Left ventricle myocardium superior (tissue), 1 donor: ENCODE measurements at places on chromosomes 1 and 21. TPM values are rescaled to one million over a fixed set of nuclear protein-coding genes. Genes with fewer than 3 reads are reported as not detected.

DNA sequence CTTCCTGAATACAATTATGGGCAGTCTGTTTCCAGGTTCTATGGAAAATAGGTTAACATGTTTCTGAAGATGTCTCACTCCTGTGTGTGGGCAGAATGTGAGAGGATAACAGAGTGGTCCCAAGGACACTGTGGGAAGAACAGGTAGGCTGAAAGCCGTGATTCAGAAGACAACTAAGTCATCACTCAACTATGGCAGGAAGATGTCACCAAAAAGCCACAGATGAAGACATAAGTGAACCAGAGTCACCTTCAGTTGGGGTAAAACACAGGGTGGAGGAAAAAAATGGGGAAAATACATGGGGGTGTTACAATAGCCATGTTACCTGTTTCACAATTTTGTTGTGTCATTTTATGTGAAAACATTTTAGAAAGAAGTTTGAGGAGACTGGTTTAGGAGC is 75.1 kb downstream of the UCHL5 start:
- no peak for DNase-seq

- DNase-seq, result no peak
Observed at GRCh38 chr1:57464756-57465155, 40.9 kb upstream of the DAB1 start.

The TNFRSF4 gene
- total RNA-seq, result 2.3 TPM

The PLA2G2A gene
- 82.2 TPM for total RNA-seq

DNA sequence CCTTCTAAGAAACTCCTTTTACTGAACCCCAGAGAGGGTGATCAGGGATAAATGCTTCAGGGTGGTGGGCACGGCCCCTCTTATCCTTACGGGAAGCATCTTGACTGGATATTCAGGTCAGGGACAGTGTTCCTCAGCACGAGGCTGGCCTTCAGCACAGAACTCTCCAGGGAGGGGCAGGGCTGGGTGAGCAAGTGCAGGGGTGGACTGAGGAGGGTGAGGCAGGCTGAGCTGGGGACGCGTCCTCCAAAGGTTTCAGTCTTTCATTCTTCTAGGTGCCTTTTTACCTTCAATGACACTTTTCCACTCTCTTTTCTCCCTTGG is 52.3 kb downstream of the RASSF5 start:
- DNase-seq, result no peak

DNA sequence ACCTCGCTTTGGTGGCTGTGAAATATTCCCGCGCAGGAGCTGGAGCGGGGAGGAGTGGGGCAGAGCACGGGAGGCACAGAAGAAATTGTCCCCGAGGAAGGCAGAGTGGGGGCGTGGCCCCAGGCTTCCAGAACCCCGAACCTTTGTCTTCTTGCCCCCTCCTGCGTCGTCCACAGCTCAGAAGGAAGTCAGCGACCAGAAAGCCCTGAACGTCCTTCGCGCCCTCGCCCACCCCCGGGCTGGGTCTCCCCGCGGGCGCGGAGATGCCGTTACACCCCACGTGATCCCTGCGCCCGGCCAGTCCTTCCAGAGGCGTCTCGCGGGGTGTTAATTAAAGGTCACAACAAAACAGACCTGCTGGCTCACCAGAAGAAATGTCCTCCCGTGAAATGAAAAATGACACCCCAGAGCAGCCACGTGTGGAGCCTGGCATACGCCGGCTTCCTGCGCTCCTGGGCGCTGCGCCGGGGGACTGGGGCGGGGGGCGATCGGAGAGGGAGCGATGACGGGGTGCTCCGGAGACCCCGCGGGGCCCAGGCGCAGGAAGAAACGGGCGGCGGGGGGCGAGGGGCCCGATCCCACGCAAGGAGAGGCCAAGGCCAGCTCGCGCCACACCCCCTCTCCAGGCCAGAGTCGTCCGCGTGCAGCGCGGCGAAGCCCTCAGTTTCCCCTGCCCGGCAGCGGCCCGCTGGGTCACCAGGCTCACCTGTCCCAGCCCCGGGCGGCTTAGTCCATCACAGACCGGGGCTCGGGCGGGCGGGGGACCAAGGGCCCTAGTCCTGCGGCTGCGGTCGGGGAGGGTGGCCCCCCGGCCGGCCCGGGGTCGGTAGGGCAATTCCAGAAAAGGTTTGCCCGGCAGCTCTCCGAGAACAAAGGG is 995 bp upstream of the KIF26B start:
- DNase-seq, result peak; percentile 42

The ACKR1 gene
- 15.9 TPM for total RNA-seq

GRCh38 chr1:156912861-156913808 is 7.3 kb upstream of the LRRC71 start:
- DNase-seq, result peak; percentile 53

GRCh38 chr1:17359808-17360207 is 12.2 kb upstream of the PADI6 start:
- DNase-seq, result no peak

The PADI4 gene
- total RNA-seq, result 0.67 TPM

The LRIF1 gene
- total RNA-seq, result 18.0 TPM

DNA sequence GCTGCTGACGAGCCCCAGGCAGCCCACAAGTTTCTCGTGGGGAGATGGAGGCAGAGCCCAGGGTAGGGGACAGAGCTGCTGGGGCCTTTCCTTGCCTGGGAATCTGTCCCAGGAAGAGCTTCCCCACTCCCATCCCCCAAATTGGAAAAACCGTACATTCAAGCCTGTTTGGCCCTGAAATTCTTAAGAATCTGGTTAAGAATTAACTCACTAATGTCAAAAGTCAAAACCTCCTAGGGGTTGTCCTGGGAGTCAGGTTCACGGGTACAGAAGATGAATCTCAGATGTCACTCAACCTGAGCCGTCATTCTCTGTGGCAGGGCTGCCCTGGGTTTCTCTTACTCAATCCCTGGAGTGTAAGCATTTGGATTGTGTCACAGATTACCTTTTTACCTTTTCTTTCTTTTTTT is 8.4 kb downstream of the C1orf115 start:
- DNase-seq, result no peak

DNA sequence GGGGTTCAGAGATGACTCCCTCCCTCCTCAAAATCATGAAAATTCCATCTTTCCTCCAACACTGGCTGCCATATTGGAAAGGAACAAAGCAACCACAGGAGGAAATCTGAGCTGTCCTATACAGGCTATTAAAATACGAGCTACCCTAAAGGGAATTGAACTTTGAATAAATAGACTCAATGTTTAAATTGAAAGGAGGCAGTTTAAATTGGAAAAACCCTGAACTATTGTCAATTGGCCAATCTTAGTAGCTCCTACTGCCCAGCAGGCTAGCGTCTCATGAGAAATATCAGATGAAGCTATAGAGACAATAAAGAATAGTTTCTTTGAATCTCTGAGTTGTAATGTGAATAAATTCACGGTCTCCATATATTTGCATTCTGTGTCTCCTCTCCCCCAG is 85.4 kb upstream of the KCNE2 start:
- DNase-seq, result no peak

DNA sequence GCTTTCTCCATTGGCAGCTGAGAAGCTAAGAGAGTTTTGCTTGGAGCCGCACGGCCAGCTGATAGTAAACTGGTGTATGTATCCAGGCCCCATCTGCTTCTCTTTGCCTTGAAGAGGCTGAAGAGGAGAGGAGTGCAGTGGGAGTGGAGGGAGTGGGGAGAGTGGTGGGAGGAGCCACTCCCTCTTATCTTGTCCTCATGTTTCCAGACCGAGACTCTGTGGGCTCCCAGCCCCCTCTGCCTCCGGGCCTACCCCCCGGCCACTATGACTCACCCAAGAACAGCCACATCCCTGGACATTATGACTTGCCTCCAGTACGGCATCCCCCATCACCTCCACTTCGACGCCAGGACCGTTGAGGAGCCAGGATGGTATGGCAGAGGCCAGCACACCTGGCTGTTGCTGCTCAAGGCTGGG is 6.0 kb upstream of the LRRC71 start:
- DNase-seq, result no peak

The C1orf94 gene
- not detected for total RNA-seq

The ANGPTL7 gene
- 1.0 TPM for total RNA-seq

The TEX38 gene
- not detected for total RNA-seq

DNA sequence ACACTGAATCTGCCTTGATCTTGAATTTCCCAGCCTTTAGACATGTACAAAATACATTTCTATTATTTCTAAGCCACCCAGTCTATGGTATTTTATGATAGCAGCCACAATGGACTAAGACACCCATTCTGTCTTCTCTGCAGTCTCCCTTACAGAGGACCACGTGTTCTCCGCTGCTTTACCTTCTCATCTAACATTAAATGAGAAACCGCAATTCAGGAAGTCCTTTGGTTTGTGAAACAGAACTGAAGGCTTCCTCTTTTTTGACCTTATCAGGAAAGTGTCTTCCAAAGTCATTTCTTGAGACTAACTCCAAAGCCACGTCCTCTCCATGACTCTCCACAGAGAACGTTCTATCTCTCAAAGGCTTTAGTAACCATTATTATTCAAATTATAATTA is 560.1 kb downstream of the OMA1 start:
- DNase-seq, result no peak

DNA sequence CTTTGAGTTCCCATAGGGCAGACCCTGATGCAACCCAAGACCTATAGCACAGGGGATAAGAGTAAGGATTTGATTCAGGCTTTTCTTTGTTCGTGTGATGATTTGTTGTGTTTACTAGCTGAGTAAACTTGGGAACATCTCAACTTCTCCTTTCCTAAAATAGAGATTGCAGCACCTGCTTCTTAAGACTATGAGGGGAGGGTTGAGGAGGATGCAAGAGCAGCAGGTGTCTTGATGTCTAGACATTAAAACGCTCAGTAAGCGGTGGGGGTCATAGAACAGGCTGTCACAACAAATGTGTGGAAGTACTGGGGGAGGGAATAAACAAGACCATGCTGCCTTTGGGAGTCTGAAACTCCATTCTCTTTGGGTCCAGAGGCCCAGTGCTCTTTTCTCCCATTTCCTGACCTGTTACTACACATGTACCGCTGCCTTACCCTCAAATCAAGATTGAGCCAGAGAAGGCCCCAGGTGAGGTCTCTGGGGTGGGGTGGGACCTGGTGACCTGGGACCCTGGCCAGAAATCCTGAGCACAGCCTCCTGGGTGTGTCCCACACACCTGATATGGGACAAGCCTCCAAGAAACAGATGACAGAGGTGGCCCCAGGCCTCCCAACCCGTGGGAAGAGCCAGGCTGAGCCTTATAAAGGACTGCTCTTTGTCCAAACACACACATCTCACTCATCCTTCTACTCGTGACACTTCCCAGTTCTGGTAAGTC is at the start of gene S100A7A:
Gene S100A7A (plus strand): TSS at position 671 of the 721 bp plus-strand sequence. CDS start 1,563 bp downstream, outside the sequence.
- DNase-seq, result no peak

GRCh38 chr1:166167572-166167925 is 748 bp upstream of the FAM78B start:
- DNase-seq, result no peak

DNA sequence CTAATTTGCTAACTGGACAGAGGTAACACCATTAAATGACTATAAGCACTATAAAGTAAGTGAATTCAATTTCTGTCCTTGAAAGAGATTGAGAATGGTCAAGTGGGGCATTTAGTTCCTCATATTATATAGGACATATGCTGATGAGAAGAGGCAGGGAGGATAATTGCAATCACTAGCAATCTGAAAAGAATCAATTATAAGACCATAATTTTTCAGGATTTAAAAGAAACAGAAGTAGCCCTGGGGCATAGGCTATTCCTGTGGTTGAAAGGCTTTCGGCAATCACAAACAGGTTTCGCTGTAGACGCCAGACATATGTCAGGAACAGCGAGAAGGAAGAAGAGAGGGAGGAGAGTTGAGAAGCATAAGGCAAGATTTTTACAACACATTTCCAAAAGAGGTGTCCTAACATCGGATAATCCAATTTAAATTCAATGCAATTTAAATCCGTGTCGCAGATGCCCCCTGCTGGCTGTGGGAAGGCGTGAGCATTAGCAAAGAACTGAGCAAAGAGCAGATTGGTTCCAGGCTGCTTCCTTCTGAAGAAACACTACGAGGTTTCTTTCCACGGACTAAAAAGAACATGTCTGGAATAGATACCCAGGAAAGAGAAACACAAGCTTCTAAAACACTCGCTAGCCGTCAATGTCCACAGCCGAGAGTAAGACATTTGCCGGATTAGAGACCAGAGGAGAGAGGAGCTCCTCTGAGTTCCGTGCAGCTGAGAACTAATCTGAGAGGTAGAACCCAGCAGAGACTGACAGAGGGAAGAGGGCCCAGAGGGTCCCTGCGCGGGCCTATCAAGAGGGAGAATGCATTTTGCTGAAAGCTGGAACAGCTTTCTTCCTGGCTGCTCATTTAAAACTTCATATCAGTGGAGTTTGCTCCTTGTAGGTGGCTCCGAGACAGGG is 27.9 kb downstream of the RGS5 start:
- peak; percentile 80 for DNase-seq

GRCh38 chr1:58440696-58441095 is 105.8 kb downstream of the OMA1 start:
- DNase-seq, result no peak

The CCDC17 gene
- total RNA-seq, result 0.64 TPM

The NUP210L gene
- 0.27 TPM for total RNA-seq

The SH3D21 gene
- 1.1 TPM for total RNA-seq

DNA sequence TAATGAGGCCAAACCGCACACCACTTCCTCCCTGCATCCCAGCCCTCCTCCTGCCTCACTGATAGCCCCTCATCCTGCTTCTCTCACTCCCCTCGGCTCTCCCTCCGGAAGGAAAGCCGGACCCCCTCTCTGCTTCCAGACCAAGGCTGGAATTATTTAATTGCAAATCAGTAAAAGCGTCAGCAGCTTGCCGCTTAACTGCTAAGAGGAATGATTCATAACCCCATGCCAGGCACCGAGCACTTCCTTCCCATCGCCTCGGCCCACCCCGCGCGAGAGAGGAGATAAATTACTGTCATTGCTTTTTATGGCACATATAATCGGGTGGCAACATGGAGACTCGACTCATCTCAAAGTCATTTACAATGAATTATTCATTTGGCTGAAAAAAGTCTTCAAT is 77.3 kb downstream of the UBIAD1 start:
- DNase-seq, result no peak

DNA sequence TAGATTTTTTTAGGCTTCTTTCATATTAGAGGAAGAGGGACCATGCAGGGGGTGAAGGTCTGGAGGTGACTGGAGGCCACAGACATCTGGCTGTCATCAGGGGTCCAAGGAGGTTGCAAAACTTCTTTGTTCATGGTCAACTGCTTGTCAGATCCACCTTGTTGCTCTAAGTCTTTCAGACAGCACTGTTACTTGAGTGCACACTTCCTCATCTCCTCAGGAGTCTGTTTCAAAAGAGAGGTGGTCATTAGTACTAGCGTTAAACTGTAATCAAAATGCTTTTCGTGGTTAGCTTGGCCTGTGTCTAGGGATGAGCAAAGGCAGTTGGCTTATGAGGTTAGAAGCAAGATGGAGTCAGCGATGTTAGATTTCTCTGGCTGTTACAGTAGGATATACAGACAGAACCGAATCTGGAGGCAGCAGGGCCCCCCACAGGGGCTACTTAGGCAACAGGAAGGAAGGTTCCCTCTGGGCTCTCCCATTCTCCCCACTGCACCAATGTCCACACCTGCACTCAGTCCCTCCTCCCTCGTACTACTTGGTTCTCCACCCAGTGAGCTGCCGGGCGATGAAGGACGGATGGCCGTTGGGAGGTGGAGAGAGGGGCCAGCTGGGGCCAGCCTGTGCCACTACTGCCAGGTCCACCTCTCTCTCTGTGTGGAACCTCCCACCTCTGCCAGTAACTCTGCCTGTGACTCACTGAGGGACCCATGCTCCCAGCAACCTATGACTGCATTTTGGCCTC is 57.2 kb downstream of the TOR1AIP2 start:
- no peak for DNase-seq

GRCh38 chr21:26599261-26599660 is 26.2 kb upstream of the CYYR1 start:
- DNase-seq, result no peak
